ENCODE measurements at places on chromosomes 1 and 21.

DNA sequence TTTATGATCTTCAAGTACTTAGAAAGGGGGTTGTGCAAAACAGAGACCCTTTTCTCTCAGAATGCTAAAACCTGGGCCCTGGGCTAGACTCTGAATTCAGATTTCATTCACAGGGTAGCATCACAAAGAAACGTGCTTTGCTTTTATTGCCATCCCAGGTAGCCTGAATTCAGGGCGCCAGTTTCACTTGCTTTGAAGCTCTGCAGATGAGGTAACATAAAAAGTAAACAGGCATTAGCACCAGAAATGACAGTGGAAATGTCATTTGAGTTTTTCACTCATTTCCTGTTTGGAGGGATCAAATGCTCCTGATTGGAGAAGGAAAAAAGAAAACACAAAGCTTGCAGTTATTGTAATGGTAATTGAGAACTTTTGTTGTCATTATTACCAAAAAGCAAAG, 2.6 kb downstream of the SYPL2 start:
- DNase-seq, result no peak

- no peak for DNase-seq
Observed at GRCh38 chr1:89822109-89822962, 1.5 kb downstream of the LRRC8D start.

GRCh38 chr1:118863688-118864087, 124.5 kb downstream of the TBX15 start:
- DNase-seq, result no peak

DNA sequence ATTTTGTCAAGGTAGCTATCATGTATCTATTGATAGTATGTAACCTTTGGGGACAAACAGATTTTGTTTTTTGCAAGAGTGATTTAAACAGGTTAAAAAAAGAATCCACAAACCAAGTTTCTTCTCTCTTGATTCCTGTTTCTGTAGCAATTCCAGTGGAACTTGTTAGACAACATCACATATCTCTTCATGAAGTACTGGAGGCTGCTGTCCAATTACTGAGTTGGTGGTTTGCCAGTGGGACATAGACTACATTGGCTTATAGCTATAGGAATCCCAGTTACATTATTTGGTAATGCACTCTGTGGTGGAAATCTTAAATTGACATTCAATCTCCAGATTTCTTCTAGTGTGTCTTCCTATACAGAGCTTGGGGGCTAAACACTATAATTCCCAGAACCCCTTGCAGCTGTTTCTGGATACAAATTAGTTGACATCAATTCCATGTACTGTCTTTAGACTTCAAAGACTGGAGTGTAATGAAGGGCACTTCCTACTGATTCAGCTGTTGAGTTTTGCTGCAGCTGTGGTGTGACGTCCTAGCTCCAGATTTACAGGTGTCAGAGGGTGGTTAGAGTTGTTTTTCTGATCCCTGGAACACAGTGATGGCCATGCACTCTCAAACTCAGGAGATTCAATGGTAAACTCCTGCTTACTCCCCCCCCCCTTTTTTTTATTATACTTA, 29.4 kb upstream of the GCLM start:
- no peak for DNase-seq

DNA sequence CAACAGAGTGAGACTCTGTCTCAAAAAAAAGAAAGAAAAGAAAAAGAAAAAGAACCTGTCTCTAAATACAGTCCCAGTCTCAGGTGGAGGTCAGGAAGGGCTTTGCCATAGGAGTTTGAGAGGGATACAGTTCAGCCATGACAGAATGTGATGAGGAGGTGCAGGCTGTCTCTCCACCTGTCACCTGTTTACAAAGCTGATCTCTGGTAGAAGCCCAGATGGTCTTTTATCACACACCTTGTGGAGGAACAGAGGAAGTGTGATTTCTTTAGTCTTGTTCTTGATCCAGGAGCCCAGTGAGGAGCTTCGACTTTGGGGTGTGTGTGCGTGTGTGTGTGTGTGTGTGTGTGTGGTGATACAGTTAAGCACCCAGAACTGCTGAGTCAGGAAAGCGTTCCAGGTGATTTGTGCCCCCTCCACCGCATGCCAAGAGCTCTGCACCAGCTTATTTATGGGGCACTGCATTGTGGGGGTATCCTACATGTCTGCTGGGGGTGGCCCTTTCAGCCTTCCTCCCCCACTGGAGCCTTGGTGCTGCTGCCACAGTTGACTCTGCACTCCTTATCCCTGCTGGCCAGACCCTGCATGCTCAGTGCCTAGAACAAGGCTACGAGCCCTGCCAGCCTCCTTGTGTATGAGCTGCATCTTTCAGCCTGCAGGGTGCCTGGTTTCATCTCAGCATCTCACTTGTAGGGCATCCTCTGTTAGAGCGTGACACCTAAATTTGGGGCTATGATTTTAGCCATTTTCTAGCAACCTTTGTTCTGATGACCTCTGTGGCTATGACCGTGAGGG, 19.3 kb downstream of the DOP1B start:
- no peak for DNase-seq

DNA sequence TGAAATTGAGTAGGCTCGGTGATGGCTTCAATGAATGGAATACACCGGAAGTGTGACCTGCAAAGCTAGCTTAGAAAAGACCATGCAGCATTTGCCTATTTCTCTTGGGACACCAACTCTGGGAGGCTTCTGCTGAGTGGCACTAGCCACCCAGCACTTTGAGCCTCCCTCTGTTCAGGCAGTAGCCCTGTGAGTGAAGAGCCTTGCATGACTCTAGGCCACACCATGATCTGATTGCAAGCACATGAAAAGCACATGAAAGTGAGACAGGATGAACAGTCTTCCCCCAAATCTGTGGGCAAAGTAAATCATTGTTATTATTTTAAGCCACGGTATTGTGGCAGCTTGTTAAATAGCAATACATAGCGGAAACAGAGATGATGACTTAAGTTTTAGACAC, 2.8 kb downstream of the CD48 start:
- DNase-seq, result peak; percentile 21

DNA sequence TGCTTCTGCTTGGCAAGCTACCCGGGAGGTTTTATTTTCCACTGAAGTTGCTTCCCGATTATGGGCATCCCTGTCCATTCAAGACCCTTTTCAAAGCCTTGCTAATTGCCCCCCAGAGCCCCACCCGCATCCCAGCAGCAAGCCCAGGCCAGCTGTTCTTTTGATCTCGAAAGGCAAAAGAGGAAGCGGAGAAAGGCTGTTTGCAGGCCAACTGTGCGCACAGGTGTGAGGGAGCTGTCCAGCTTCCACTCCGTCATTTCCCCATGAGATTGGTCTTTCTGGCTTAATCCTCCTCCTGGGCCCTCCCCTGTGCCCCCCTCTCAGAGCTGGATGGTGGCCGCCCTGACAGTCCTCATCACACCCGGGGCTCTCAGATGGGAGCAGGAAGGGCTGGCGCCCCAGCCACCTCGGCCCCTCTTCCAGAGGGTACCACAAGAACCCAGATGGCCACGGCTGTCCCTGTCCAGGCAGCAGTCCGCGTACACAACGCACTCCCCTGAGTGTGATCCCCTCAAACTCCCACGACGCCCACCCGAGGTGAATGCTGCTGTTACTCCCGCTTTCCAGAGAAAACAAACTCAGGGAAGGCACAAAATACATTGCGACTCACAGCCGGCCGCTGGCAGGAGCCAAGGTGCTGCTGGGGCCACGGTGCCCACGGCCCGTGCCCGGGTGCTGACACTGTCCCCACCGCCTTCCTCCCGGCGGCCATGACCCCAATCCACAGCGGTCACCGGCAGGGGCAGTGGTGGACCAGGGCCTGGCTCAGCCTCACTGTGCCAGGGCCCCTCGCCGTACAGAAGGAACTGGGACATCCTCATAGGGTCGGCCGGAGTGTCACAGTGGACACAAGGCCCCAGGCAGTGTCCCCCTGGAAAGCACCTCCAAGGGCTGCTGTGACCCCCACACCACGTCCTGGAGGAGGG, 121.9 kb downstream of the CRYAA start:
- no peak for DNase-seq

DNA sequence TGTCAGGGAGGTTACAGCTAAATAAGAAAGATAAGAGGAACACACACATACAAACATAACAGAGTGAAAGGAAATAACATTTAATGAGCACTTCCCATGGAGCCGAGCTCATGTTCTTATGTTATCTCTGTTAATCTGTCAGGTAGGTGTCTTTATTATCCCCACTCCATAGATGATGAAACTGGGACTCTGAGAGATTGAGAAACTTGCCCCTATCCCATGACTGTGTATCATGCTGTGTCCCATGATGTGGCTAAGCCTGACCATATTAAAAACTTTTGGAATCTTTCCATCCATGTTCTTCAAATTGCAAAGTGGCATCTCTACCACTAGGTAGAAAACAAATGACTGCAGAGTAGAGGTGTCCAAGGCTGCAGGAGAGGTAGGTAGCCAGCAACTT, 285.2 kb upstream of the SGIP1 start:
- DNase-seq, result no peak

DNA sequence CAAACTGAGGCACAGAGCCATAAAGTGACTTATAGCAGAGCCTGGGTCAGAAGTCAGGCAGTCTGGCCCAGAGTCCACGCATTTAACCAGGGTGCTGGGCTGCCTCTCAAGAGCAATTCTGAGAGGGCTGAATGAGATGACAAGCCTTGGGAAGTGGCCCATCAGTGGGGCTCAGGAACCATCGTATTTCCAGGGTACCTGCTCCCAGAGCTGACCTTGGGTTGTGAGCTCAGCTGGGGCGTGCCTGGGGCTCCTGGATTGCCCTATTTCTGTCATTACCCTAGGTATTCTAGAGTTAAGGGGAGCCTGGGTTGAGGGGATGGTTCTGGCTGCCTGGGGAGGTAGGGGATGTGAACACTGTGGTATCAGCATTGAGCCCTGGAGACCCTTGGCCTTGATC, 49.4 kb downstream of the LGR6 start:
- DNase-seq, result no peak

GRCh38 chr21:23811805-23812204, 1795.5 kb downstream of the MRPL39 start:
- DNase-seq, result no peak

DNA sequence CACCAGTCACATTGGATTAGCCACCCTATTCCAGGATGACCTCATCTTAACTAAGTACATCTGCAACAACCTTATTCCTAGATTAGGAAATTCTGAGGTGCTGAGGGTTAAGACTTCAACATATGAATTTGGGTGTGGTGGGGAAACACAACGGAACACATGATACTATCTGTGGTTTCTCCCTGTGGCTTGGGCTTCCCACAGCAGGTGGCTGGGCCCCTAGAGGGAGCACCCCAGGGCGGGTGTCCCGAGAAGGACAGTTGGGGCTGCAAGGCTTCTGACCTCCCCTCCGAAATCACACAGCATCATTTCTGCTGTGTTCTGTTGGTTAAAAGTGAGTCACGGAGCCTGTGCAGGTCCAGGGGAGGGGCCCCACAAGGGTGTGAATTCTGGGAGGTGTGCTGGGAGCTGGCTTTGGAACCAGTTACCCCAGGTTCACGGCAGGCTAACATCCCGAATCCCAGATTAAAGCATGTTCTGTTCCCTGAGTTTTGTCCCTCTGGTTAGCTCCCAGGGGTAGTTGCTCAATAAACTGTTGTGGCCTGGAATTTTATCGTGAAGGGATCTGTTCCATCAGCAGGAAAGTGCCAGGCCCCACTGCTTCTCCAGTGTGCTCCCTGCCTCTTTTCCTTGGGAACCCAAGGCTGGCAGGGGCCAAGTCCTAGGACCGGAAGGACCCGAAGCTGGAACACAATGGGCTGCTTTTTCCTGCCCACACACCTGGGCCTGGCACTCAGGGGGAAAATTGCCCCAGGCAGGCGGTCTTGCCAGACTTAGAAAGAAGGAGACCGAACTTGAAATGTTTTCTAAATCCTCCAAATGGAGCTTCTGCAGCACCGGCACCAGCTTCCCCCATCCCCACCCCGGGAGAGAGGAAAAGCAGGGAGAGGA, 154.0 kb upstream of the WNT4 start:
- no peak for DNase-seq

GRCh38 chr1:30521261-30521865, 202.0 kb downstream of the MATN1 start:
- DNase-seq, result no peak

DNA sequence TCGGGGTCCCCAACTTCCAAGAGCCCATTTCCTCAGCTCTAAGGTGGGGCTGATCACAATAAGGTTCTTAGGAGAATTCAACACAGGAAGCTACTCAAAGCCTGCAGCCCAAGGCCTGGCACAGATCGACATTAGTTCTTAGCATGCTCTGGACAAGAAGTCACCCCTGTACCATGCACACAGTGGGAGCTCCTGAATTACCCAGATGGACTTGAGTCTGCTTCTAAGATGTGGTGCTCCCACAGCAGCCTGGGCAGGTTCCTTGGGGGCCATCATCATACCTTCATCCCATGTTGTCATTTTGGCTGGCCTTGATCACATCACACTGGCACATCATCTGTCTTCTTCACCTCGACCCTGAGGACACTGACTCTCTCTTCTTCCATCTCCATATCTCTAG, 153.3 kb upstream of the VAMP3 start:
- DNase-seq, result no peak

GRCh38 chr1:15346346-15347030, 63.2 kb upstream of the EFHD2 start:
- DNase-seq, result no peak
